Fibroblast of skin of right quadriceps (primary cell): ENCODE measurements at places on chromosomes 11 and 22.

- DNase-seq = no peak
These were observed 56.2 kb downstream of the CTSC start for GRCh38 chr11:88281317-88281712.

DNA sequence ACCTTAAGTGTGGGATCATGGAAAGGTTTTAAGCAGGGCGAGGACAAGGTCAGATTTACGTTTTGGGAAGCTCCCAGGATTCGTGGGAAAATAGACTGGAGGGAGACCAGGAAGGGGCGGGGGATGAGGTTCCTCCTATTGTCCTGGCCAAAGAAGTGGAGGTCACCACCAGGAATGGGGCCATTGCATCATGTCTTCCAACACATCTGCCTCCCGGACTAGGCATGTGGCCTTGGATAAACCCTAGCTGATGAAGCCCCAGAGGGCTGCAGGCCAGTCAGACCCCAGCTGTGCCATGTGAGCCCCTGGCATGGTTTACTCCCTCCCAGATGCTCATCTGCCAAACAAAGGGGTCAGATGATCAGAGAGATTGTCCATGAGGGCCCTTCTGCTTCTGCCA lies 11.5 kb upstream of the YWHAH start:
- DNase-seq = no peak

DNA sequence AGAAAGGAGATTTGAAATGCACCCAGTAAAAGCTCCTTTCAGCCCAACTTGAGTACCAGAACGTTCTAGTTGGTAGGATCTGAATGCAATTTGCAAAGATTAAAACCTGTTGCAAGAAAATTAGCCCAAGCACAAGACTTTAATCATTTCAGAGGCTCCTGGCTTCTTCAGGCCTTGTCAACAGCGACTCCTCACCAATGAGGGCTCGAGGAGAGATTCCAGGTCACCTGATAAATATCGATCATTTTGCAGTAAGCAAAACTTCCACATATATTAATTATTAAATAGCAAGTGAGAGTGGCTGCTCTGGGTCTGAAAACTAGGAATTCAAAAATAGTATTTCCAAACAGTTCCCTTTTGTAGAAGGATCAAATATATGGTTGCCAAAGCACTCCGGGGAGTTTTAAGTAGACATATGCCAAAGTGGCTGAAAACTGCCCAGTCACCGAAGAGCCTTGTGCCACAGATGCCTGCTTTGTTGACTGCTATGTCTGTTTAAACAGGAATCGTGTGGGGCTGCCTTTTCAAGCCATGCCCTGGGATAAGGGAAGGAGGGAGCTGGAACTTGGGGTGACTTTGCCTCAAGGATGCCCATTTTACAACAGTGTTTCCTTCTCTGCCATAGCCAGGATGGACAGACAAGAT lies 64.0 kb downstream of the CSNK2A3 start:
- DNase-seq = no peak

DNA sequence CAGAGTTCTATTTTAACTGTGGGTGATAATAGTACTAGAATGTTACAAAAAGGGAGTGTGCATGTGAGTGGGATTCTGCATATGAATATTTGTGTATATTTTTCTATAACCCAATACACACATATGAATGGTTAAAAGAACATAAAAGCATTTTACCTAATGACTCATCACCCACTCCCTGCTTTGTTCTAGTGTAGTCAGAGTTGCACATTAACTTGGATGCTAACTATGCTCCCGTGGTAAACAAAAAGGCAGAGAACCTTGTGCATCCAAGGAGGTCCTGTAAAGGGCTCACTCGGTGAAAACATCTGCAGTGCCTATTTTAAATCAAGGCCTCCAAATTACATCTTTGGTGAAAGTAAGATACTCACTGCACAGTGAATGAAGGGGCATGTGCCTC lies 1289.4 kb downstream of the LRRC4C start:
- no peak for DNase-seq

- DNase-seq = peak; percentile 27
These were observed 14.1 kb downstream of the TNKS1BP1 start for GRCh38 chr11:57310630-57311086.

GRCh38 chr11:123547180-123547579 lies 107.2 kb downstream of the SCN3B start:
- no peak for DNase-seq

GRCh38 chr22:31544481-31545480 lies 48.4 kb downstream of the SFI1 start:
- no peak for DNase-seq

- DNase-seq = no peak
These were observed 13.8 kb upstream of the FBLN1 start for GRCh38 chr22:45488764-45489370.

DNA sequence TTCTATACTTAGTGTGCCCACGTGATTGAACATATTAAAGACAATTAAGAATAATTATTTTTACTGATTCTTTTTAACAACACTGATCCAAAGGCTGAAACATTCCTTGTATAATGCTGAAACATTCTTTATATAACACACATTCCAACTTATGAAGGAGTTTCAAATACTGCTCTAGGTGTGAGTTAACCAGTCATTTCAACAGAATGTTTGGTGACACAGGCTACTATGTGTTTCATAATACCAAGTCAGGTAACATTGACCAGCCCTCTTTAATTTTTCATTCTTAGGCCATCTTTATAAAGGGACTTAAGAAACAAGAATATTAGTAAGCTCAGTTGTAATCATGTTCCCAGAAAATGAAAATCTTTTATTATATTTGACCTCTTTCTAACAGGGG lies 136.6 kb downstream of the ELP4 start:
- DNase-seq = peak; percentile 6

GRCh38 chr11:85133636-85134035 lies 493.5 kb downstream of the DLG2 start:
- DNase-seq = no peak

- peak; percentile 41 for DNase-seq
These were observed 473.5 kb downstream of the MIAT start for GRCh38 chr22:27130906-27131305.

DNA sequence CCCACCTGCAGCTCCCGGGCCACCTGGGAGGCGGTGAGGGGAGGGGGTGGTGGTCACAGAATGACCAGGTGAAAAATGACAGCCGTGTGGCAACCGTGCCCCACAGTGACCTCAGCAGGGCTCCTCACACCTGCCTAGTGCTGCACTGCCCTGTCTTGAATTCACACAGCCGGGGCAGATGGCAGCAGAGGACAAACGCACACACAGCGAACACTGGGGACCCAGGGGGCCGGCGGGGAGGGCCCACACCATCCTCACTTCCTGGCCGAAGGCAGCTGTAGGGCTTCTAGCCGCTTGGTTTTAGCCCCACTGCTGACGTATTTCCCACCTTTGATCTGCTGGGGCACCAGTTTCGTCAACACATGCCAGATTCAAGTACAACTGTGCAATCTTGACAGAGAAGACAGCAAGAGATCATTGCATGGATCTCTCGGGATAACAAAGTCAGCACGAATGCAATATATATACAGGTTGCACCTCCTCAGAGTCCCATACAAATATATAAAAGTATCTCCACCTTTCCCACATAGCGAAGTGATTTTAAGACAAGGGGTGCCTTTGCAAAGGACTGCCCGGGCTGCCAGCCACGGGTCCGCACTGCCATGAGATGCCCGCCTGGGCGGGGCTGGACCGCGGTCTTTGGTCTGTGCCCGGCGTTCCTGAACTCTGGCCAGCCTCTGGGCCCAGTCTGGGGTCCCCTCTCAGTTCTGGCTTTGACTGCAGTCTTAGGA lies 26.9 kb downstream of the TRMU start:
- DNase-seq = no peak

- DNase-seq = no peak
These were observed 1169.5 kb upstream of the CCDC90B start for GRCh38 chr11:84455691-84456090.

DNA sequence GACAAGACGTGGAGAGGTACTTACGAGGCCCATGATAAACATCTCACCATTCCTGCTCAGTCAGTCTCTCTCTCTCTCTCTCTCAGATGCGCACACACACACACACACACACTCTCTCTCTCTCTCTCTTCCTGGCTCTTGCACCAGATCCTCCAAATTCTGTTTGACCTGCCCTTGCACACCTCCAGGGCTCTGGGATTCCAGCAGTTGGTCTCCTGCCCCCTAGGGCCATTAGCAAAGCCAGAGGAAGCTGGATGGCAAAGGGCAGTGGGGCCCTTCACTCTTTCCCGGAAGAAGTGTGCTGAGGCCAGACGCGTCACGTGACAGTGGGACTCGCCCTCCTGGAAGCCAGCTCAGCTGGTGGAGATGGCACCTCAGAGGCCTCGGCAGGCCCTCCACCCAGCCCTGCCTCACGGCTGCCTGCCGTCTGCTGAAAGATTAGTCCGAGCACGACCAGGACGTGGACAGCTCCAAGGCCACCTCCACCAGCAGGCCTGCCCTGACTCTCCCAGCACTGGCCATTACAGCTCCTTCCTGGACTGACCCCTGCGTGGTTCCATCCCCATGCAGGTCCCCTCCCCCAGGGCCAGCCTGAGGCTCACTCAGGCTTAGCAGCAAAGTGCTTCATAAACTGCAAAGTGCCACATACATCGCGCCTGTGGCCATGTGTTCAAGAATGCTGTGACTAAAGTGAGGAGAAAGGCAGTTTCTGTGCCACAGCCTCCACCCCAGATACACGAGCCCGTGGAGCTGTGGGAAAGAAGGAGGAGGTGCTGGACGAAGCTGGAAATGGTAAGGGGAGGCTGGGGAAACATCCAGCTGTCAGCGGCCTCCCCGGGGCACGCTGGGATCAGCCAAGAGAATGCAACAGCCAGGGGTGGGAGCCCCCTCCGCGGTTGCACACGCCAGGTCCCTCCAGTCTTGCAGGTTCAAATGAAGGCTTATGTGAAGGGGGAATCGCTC lies 3.7 kb downstream of the PDGFB start:
- DNase-seq = peak; percentile 30

DNA sequence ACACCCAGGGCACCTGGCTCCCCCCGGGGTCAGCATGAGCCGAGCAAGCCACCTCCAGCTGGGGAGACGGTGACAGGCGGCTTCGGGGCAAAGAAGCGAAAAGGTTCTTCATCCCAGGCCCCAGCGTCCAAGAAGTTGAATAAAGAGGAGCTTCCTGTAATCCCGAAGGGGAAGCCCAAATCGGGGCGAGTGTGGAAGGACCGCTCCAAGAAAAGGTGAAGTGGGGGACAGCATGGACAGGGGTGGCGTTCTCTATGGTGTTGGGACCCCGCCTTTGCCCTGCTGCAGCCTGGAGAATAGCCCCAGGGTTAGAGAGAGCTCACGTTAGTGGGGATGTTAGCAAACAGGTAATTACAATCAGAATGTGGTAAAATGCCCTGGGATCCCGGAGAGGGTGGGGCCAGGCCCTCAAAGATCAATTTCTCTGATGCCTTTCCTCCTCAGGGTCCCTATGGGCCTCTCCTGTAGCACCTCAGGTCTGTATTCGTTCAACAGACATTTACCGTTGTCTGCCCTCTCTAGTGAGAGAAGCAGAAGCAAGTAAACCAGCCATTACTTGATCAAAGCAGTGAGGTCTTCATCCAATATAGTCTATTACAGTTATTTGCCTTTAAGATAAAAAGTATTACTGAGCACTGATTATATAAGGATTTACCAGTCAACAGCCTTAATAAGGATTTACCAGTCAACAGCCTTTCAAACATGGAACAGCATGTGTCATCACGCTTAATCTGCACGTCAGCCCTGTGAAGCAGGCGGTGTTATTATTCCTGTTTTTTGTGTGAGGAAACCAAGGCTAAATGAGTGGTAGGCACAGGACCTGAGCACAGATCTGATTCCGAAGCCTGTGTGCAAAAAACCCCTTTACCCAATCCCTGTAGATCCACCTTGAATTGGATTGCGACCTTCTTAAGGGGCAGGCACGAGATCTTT lies 1.0 kb downstream of the CCDC86 start:
- no peak for DNase-seq

DNA sequence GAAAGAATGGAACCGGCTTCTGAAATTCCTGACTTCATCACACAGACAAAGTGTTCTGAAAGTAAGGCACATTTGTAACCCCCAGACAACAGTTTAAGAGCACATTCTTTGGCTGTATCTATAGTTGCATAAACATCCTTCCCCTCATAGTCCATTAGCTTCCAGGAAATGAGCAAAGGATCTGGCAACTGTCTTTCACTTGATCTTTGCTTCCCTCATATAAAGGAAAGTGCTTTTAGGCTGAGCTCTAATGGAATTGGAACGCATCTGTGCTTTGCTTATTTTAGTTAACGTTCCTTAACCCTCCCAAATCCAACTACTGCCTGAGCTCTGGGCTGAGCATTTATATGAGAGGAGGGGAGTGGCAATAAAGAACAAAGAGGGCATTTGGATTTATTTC lies 76.9 kb upstream of the API5 start:
- no peak for DNase-seq

DNA sequence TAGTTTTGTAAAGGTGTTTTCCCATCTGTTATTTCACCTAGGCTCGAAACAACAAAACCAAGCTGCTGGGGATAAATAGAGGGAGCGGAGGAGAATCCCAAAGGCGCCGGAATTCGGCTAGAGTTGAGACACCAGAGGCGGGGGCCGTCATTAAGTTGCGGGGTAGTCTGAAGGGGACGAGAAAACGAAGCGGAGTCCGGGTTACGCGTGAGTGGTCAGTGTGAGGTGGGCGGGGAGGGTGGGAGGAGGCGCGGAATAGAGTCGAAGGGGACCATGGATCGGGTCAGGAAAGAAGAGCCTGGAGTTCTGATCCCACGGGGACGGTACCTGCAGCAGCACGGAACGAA lies 361 bp downstream of the SRPRA start:
- no peak for DNase-seq

DNA sequence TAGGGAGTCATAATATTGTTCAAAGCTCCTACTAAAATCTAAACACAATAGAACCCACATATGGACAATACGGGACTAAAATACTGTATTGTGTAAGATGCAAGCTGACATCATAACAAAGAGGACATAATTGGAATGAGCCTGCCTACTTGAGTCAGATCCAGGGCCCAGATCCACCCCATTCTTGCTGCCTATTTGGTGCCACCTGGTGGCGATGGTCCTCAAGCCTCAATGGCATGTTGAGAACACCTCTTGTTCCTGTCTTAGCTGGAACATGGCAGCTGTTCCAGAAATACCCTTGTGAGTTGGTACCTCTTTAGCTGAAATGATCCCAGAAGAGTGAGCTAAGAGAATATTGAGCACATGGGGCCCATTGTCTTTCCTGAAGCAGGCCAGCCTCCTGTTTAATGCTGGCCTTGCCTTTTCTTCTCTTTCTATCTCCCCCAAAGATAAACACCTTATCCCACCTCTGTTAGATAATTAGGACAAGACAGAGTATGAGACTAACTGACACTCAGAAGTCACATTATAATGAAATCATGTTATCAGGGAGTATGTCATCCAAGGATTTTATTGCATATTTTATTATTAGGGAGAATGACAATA lies 680.9 kb upstream of the ANO5 start:
- DNase-seq = peak; percentile 33

- DNase-seq = no peak
These were observed 6.2 kb downstream of the KDELR3 start for GRCh38 chr22:38474003-38474607.

GRCh38 chr11:134266841-134267251 lies 9.3 kb upstream of the GLB1L3 start:
- DNase-seq = peak; percentile 80
